ENCODE measurements at places on chromosomes 1 and 21. TPM values are rescaled to one million over a fixed set of nuclear protein-coding genes. Genes with fewer than 3 reads are reported as not detected.

RIMKLA gene
- total RNA-seq: not detected

HIVEP3 gene
- total RNA-seq: 0.78 TPM

CR1L gene
- not detected for total RNA-seq

TTC22 gene
- not detected for total RNA-seq

- no peak overlapping the region for H3K4me3 ChIP-seq
- peaks cover 3% of the 10 kb centered on the region for H3K27me3 ChIP-seq
- DNase-seq: no peak
- H3K4me1 ChIP-seq: peaks cover under 1% of the 10 kb centered on the region
- no peaks in the 10 kb centered on the region for H3K36me3 ChIP-seq
Measured at GRCh38 chr1:175494950-175495349, 248.4 kb downstream of the TNR start.

DNA sequence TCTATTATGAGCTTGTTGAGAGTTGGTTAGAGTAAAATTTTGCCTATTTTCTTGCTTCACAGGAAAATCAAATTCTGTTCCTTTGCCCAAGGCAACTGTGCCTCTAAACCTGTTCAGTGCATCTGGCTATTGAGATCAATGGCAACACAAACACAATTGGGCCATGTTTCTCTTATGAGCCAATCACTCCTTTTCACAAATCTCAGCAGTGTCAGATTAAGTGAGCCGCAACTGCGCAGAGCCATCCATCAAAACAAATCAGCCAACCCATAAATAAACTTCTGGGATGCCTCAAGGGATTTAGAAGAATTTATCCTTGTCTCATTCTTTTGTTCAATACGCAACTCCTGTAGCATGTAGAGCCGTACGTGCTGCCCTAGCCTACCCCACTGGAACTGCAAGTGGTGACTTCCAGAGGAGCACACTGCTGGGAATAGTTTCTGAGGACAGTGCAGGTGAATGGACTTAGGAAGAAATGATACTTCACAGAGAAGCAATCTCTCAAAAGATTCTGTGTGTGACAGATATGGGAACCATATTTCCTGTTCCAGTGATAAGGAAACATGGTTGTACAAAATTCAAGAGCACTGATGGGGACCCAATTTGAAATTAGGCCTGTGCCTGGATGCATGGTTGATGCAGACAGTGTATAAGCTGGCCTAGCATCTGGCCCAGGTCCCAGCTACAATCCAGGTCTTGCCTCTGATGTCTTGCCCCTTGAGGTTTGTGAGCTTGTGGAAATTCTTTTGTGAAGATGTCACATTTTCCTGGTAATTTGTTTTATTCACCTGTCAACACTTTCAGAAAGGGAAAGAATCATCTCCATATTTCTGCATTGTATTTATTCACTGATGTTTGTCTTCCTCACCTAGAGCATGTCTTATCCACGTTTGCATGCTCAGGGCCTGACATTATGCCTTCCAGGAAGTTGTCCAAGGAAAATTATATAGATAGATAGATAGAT is 166.2 kb downstream of the URB2 start:
- no peaks in the 10 kb centered on the region for H3K4me1 ChIP-seq
- peaks cover 38% of the 10 kb centered on the region for H3K27me3 ChIP-seq
- no peak overlapping the region for H3K27ac ChIP-seq
- DNase-seq: no peak

SLC35E2B gene
- 84.9 TPM for total RNA-seq

MIXL1 gene
- total RNA-seq: 0.18 TPM

- H3K36me3 ChIP-seq: no peaks in the 10 kb centered on the region
- no peak overlapping the region for H3K4me3 ChIP-seq
Measured at GRCh38 chr1:101144671-101145448, 92.0 kb upstream of the S1PR1 start.

GRCh38 chr1:172627702-172628101 is 31.2 kb upstream of the FASLG start:
- no peak overlapping the region for H3K27ac ChIP-seq
- peaks cover 10% of the 10 kb centered on the region for H3K4me1 ChIP-seq
- H3K27me3 ChIP-seq: no peaks in the 10 kb centered on the region
- no peaks in the 10 kb centered on the region for H3K36me3 ChIP-seq
- no peak overlapping the region for H3K4me3 ChIP-seq

SPRR5 gene
- not detected for total RNA-seq

- no peak for DNase-seq
- H3K27ac ChIP-seq: no peak overlapping the region
- peaks cover 20% of the 10 kb centered on the region for H3K4me1 ChIP-seq
- no peaks in the 10 kb centered on the region for H3K27me3 ChIP-seq
- no peaks in the 10 kb centered on the region for H3K36me3 ChIP-seq
- H3K4me3 ChIP-seq: no peak overlapping the region
Measured at GRCh38 chr1:89832496-89833127, 11.8 kb downstream of the LRRC8D start.

- no peak for DNase-seq
- H3K36me3 ChIP-seq: peaks cover 8% of the 10 kb centered on the region
- H3K27ac ChIP-seq: no peak overlapping the region
Measured at GRCh38 chr1:42832641-42833240, 13.7 kb upstream of the ZNF691 start.

DNA sequence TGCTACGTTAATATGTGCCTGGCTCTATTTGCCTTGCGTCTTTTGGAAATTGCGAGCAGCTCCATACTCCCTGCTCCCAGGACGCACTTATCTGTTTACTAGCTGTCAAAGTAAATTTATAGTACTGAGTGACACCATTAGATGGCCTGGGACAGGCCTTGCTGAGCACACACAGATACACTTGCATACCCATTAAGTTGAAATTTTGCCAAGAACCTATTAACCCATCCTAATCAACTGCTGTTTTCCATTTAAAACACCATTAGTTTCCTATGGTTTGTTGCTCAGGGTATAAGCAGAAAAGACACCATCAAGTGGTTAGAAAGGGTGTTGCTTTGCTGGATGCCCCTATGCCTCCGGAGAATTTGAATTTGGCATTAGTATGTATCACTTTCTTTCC is 187.3 kb downstream of the SLC44A5 start:
- H3K4me1 ChIP-seq: no peaks in the 10 kb centered on the region
- H3K27me3 ChIP-seq: no peaks in the 10 kb centered on the region
- H3K4me3 ChIP-seq: no peak overlapping the region
- DNase-seq: no peak

CFHR2 gene
- not detected for total RNA-seq

DNA sequence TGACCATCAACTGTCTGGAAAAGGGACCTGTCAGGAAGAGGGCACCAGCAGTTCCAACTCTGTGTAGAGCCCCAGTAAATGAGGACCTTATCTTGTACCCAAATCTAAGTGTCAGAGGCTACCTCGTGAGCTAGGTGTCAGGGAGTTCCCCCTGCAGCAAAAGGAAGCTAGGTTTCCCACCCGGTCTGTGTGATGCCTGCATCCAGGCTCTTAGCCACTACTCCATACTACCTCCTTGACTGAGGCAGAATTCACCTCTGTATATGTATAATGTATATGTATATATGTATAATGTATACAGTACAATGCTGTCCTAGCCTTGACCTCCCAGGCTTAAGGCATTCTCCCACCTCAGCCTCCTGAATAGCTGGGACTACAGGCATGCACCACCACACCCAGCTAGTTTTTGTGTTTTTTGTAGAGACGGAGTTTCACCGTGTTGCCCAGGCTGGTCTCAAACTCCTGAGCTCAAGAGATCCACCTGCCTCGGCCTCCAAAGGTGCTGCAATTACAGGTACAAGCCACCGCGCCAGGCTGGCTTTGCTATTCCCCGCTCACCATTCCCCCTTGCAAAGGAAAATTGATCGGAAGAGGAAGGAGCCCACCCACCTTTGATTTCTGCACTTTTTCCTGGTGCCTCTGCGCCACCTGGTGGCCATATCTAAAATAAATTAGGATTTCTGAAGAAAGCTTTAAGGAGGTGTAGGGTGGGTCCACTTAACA is 15.7 kb upstream of the LUZP1 start:
- peak overlapping the region; percentile 72 for H3K4me3 ChIP-seq
- DNase-seq: no peak
- no peak overlapping the region for H3K27ac ChIP-seq
- no peaks in the 10 kb centered on the region for H3K36me3 ChIP-seq
- peaks cover 19% of the 10 kb centered on the region for H3K4me1 ChIP-seq

WNT3A gene
- total RNA-seq: not detected
